Activated effector memory CD4-positive, alpha-beta T cell treated with Interleukin-2 at 50 U/mL for 16 hours (primary cell): ENCODE measurements at places on chromosomes 7 and 10.

DNA sequence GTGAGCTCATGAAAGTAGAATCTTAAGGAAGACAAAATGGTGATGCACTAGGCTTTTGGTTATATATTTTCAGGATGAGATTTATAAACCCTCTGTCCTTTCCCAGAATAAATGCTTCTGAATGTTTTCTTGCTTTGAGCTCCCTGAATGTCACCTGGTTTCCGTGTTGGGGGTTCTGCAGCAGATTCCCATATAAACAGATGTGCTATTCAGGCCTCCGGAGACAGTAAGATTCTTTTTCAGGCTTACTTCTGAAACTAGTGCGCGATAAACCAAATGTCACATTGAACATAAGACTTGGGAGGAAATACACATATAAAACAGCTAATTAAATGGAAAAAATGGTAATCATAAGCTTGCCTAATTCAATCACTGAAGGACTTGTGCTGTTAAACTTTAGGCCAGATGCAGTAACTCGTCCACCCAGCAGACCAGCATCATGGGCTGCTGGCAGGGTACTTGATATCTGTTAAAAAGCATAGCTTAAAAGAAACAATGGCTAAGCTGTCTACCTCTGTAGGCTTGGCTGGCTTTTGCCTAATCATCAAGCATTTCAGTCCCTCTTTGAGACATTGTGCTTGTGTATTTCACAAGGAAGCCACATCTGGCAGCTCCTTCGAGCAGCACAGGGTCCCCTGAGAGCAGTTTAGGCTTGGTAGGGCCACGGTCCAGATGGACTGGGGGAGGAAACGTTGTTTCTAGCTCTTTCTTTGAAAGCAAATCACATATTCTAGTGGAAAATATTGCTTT, 281.2 kb upstream of the KIAA1217 start:
- no peak for DNase-seq

DNA sequence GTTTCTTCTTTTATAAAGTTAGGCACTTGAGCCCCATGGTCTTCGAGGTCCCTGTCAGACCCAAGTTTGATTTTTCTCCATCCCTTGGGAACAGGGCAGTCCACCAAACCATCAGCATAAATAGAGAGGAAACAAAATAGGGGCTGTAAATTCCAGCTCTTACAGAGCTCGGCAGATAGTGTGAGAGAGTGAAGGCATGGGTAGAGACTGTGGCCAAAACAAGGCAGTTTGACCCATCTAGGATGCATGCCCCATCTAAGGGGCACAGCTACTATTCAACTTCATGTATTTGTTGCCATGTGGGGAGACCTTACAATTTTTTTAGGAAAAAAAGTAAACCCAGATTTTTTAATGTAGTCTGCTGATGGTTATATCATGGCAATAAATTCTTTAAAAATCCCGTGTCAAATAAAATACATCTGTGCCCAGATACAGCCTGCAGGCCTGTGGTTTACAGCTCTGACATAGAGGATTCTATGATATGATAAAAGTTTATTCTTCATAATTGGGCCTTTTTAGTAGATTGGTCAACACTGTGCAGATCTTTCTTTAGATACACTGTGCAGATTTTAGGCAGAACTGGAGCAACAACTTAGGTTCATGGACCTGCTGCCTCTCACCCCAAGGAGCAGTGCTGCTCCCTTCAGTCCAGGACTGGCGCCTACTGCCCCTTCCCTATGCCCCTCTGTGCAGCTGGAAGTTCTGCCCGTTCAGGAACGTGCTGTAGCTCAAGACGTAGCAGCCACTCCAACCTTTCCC, 5.3 kb downstream of the PPP1R3C start:
- DNase-seq, result no peak

- no peak for DNase-seq
These were observed 18.4 kb upstream of the AKR1B10 start for GRCh38 chr7:134509010-134509409.

GRCh38 chr10:909831-910230, 21.7 kb downstream of the LARP4B start:
- no peak for DNase-seq

- no peak for DNase-seq
These were observed at the start of gene ABCB4 for GRCh38 chr7:87475359-87476178. Gene ABCB4, minus strand, starts transcription at chr7:87475680. Its CDS starts 215 bp downstream, at chr7:87475465.

- no peak for DNase-seq
These were observed 219.3 kb downstream of the WDR11 start for GRCh38 chr10:121070275-121071070.

DNA sequence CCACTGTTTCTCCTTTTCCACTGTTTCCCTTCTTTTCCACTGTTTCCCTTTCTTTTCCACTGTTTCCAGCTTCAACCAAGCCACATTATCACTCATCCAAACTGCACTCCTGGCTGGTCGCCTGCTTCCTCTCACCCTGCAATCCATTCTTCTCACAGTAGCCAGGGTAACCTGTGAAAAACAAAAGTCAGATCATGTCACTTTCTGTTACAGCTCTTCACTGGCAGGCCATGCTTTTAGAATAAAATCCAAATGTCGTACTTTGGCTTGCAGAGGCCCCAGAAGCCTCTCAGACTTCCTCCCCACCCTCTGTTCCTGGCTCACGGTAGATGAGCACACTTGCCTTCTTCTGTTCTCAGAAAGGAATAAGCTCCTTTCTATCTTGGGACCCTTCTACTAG, 33.9 kb downstream of the STARD3NL start:
- DNase-seq, result no peak

DNA sequence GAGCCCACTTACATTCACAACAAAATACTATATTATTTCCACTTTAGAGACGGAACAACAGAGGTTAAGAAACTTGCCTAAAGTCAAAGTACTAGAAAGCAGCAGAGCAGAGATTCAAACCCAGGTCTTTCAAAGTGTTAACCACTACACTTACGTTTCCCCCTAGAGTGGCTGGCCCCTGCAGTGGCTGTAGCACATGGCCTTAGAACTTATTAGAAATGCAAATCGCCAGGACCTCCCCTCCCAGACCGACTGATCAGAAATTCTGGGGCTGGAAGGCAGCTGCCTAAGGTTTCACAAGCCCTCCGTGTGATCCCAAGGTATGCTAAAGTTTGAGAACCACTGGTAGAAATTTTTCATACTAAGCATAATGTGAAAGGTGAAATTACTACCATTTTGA, 8.1 kb downstream of the MPP7 start:
- no peak for DNase-seq

DNA sequence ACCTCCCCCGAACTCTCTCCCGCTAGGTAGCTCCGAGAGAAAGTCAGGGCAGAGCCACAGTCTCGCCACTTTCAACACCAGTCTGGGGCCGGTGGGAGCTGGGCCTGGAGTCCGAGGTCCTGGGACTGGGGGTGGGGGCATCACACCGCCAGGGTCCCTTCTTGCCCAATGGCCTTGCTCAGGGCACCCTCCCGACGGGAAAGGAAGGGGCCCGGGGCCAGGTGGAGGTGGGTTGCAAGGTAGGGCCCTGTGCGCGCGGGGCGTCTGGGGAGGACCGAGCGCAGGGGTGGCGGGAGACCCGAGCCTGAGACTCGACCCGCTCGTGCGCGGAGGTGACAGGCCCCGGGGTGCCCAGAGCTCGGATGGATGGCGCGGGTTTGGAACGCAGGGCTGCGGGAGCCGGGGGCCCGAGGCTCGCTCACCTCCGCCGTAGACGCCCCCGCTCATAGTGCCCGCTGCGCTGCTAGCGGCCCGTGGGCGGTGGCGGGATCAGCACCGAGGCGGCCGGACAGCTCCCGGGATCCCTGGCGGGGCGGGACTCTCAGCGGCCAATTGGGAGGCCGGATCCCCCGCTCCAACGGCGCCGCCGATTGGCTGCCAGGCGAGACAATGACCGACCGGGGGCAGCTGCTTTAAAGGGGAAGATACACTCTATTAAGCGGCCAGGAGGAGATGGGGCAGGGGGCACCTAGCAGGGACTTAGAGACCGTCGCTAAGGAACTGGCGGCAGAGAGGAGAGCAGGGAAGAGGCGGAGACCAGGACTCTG, at the start of gene ACTL6B:
TSS of gene ACTL6B (minus strand) at position 541 of the 767 bp plus-strand sequence. CDS start at position 447, 94 bp downstream.
- peak; percentile 9 for DNase-seq

- DNase-seq, result no peak
These were observed 14.6 kb upstream of the FAM180A start for GRCh38 chr7:135763261-135763660.

DNA sequence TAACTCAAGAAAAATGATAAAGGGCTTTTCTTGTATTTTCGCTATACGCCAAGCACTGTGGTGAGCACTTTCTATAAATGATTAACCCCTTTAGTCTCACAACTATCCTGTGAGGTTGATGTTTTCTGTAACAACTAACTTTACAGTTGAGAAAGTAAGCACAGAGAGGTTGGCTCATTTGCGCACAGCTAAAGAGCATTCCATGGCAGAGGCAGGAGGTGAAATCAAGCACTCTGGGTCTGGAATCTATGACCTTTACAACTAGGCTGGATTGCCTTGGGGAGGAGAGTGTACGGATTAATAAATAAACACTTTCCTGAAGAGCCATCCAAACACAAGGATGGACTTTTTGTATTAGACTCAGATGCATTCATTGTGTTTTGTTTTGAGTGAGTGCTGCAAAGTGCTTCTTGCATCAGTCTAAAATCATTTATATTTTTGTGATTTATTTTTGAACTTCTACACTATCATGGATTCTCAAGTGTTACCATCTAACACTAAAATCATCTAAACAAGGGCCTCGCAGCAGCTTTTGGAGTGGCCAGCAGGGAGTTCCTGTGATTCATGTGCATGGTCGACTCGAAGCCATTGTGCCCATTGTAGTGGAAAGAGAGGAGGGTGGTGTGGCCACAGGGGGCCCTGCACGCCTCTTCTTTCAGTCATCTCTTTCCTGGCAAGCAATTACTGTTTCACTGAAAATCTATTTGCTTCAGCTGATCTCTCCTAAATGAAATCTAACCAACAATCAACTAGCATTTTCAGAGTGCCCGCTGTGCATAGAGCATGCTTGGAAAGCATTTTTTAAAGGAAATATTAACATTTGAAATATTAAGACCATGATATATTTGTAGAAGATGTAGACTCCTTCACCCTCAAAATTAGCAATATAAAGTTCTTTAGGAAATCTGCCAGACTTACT, 633.4 kb upstream of the COBL start:
- DNase-seq, result no peak

GRCh38 chr7:46525876-46526275, 604.8 kb upstream of the IGFBP3 start:
- no peak for DNase-seq

- DNase-seq, result no peak
These were observed 108.1 kb downstream of the ADAM22 start for GRCh38 chr7:88042157-88042556.

DNA sequence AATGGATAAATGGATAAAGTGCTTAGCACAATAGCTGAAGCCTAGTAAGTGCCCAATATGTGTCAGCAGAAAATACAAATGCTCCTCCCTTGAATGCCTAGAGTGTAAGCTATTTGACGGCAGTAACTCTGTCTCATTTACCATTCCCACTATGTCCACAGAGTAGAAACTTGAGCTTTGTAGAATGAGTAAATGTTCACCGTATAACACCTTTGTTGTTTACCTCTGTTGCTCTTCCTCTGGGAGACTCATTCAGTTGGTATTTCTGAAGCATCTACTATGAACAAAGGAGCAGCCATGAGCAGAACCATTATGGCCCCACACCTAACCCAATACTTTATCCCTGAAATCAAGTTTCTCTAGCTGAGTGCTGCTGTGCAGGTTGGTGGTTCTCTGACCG, 8.4 kb upstream of the SLC16A12 start:
- no peak for DNase-seq

DNA sequence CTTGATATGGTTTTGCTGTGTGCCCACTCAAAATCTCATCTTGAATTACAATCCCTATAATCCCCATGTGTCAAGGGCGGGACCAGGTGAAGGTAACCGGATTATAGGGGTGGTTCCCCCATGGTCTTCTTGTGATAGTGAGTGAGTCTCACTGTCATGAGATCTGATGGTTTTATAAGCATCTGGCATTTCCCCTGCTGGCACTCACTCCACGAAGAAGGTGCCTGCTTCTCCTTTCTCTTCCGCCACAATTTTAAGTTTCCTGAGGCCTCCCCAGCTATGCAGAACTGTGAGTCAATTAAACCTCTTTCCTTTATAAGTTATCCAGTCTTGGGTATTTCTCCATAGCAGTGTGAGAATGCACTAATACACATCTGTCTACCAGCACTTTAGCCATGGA, 109.5 kb upstream of the SDK1 start:
- no peak for DNase-seq

- no peak for DNase-seq
These were observed 135.7 kb downstream of the GALNT11 start for GRCh38 chr7:152161171-152161570.

DNA sequence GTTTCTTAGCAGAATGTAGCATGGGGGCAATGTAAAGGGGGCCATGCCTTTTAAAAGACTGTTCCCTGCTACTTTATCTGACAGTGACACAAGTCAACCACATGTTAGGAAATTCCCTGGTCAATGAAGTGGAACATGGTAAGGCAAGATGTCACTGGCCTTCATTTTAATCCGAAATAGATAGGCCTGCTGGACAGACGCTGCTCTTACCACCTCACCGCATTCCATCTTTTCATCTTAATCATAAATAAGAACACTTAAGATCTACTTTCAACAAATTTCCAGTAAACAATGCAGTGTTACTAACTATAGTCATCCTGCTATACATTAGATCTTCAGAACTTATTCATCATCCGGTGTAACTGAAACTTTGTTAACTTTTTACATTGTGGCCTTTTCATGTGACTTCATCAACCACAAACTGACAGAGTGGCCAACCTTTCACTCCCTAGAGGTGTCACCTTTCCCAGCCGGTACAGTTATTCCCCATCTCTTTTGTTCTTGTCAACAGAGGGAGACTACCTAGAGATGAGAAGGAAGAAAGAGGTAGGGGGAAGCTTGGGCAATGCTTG, 15.6 kb downstream of the ASB4 start:
- DNase-seq, result no peak

DNA sequence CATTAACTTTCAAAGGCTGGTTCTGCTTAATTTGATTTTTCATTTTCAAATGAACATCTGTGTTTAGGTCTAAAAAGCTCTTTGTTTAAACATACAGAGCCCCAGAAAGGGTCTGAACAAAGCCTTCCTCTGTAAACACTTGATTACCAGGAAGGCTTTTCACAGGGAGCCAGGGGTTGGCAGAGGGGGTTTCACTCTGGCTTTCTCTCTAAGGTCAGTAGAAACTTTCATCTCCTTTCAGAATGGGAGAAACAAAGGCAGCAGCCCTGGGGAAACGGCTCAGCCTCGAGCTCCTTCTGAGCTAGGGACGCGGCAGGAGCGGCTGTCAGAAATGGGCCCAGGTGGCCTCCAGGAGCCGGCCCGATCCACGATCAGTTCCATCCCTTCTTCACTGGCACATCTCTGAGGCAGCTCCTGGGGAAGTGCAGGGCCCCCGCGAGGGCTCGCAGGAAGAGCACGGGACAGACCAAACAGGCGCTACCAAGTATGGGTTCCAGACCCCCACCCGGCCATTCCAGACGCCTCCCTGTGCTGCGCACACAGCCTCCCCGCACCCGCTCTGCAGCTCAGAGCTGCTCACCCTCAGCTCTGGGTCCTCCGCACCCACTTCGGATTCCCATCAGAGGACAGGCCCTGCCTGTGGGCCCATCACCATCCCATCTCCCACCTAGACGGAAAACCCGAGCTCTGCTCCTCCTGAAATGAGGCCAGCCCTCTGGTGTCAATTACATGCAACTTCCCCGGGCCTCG, 124.1 kb downstream of the MAD1L1 start:
- no peak for DNase-seq
